Stimulated activated CD4-positive, alpha-beta T cell treated with anti-CD3 and anti-CD28 coated beads, Interleukin-1b, Interleukin-23, amount 100 ng/mL, for 4 hours (primary cell): ENCODE measurements at places on chromosomes 12 and 14.

- no peak for DNase-seq
These were observed 673.8 kb upstream of the MGAT4C start for GRCh38 chr12:86929962-86930361.

DNA sequence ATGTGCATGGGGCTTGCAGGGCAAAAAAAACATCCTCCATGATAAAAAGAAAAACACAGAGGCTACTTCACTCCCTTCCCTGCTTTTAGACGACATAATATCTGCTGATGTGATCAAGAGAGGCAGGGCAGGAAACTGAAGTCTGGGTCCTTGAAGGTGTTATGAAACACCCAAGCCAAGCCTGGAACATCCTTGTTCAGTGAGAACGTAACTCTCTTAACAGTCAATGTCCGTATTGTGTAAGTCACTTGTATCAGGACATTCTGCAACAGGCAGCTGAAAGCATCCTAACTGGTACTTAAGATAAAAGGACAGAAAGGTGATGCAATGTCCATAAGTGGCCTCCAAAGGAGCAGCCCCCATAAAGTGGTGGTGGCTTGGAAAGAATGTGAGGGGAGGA is 20.0 kb downstream of the KCNK10 start:
- no peak for DNase-seq

GRCh38 chr12:60174941-60175340 is 579.1 kb downstream of the SLC16A7 start:
- DNase-seq: no peak

GRCh38 chr14:35406506-35407305 is 2.2 kb upstream of the NFKBIA start:
- DNase-seq: no peak

DNA sequence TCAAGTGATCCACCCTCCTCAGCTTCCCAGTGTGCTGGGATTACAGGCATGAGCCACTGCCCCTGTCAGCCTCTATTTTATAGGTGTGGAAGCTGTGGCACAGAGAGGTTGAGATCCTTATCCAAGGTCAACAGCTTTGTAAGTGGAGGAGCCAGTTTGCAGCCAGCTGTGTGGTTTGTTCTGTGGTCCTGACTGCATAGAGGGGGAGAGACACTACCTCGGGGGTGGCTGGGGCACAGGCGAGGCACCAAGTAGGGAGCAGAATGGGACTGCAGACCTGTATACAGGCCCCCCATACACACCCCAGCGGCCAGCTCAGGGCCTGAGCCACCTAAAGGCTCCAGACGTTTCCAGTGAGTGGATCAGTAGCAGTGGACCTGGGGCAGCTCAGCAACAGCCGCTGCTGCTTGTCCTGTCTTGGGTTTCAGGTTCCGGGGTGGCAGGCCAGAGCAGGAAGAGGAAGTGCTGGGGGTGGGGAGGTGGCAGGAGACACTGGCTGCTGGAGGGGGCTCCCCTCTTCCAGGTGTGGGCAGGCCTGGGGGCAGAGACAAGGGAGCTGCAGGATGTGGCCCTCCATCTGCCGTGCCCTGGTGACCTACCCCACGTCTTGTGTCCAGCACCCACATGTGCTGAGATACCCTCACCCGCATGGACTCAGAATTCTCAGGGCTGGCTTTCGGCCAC is 11.0 kb downstream of the ORAI1 start:
- DNase-seq: peak; percentile 18

GRCh38 chr14:33918256-33918655 is 32.6 kb downstream of the EGLN3 start:
- DNase-seq: no peak

DNA sequence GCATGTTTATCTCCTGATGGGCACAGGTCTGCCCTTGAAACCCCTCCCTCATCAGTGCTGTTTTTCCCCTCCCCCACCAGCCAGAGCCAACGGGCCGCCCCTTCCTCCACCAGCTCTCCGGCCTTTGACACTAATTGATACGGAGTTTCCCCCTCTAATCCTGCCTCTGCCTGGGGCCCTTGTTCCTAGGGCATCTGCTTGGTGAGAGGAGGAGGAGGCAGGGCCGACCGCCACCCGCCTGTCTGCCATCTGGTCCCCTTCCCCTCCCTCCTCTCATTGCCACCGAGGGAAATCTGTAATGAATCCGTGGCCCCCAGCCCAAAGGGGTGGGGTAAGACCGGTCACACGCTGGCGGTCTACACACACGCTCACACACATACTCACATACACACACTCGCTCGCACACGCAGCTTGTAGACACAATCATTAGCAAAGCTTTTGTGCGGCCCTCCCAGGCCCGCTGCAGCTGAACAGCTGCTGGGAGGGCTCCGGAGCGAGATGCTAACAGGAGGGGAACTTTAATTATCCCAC is 27.4 kb downstream of the SRRM4 start:
- DNase-seq: no peak

GRCh38 chr12:2234646-2235350 is 182.0 kb downstream of the CACNA1C start:
- DNase-seq: no peak

DNA sequence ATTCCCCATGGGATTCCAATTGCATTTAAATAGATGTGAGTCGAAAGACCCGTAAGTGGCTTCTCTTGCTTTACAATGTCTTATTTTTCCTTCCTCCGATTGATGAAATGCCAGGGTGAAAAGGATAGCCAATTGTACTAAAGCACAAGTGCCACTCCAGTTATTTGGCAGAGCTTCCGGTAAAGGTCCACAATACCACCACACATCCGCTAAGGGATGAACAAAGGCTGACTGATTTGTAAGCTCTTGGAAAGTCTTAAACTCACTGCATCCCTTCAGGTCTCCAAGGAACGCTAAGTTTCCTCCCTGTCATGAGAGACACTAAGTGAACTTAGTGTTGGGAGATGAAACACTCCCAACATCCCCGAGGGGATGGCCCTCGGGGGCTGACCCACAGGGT is 21.2 kb upstream of the RNASE1 start:
- no peak for DNase-seq

- no peak for DNase-seq
These were observed 123.1 kb upstream of the KRR1 start for GRCh38 chr12:75634244-75635222.

GRCh38 chr12:95740751-95741150 is 49.8 kb downstream of the NTN4 start:
- no peak for DNase-seq

DNA sequence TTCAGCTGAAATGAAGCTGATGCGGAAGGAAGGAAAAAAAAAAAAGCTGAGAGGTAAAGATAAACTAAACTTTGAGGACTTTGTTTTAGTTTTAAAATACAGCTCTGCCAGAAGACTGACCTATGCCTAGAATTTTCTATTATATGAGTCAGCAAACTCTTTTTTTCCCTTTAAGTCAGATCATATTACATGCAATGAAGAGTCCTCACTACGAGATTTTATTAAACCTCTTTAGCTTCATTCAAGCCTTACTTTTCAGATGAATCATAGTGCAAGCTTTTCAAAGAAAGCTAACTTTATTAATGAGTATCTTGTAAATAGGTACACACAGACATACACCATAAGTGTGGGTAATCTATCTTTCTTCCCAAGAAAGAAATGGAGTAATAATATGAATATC is 57.8 kb upstream of the FSCB start:
- no peak for DNase-seq

GRCh38 chr12:109678719-109679118 is 34.9 kb upstream of the FAM222A start:
- no peak for DNase-seq

DNA sequence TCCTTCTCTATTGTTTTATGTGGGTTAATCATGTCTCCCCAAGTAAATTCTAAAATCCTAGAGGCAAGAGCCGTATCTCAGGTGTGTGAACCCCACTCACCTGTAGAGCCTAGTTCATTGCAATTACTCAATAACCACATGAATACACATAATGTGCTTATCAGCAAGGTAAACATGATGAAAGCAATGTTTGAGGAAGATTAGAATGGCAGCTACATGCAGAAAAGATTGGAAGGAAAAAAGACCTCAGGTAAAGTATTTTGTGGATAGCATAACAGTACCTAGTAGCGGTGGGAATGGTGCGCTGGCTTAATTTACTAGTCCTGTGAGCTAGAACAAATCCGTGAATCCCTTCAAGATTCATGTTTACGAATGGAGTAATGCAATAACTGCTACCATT is 5.3 kb upstream of the KRAS start:
- no peak for DNase-seq

GRCh38 chr12:107684029-107684795 is 1.4 kb upstream of the PWP1 start:
- DNase-seq: no peak

GRCh38 chr14:34283590-34283989 is 178.4 kb downstream of the SPTSSA start:
- DNase-seq: no peak

DNA sequence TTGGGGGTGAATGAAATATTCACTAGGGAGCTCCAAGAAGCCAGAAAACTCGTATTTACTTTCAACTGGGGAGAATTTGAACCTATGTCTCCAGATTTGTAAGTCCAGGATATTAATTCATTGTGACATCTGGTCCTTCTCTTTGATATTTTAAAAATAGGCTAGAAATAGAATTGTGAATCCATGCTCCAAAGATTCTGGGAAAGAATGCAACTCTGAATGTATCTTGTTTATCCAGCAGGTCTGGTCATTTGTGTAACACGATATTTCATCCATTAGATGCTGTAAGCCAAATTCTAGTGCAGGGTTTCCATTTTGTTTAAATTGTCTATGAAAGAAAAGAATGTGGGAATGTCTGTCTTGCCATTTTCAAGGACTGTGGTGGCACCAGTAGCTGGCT is 334.7 kb downstream of the BMP4 start:
- no peak for DNase-seq

- no peak for DNase-seq
These were observed 179.7 kb downstream of the SLC6A15 start for GRCh38 chr12:84732828-84733340.

GRCh38 chr12:109047081-109047805 is 5.1 kb upstream of the USP30 start:
- no peak for DNase-seq

- DNase-seq: no peak
These were observed 43.8 kb downstream of the SENP1 start for GRCh38 chr12:48061938-48062719.

DNA sequence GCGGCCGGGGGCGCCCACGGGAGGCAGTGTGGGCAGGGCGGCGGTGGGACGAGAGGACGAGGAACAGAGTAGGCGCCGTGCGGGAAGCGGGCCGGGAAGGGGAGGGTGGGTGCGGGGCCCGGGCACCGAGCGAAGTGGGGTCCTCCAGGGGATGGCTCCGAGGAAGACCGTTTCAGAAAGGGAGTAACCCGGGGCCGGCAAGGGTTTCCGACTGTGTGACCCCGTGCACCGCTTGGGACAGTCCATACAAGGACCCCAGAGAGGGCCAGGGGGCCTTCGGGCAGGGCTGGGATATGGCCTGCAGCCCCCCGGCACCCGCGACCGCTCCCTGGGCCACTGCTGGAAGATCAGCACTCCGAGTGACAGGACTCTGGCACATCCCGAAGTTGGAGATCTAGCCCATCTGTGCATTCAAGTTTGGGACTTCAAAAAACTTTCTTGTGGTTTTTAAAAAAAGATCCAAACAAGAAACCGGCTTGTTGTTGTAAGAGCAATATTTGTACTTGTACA is 448 bp downstream of the TSPAN9 start:
- no peak for DNase-seq

DNA sequence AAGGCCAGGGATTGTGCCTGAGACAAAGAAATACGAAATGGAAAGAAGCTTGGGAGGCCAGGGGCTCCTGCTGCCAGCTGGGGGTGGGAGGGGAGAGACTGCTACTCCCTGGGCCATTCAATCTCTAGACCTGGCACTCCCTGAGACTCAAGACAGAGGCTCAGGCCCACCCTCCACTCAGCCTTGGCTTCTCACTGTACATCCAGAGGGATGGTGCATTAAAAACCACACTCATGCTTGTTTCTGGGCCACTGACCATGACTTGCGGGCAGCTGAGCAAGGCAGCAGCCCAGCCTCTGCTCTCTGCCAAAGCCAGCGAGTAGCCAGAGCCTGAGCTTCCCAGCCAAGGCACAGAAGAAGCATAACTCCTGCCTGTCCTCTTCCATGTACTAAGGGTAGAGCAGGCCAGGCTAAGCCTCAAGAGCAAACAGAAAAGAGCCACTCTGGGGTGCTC is 41.5 kb downstream of the PITPNM2 start:
- no peak for DNase-seq

GRCh38 chr12:119319638-119320037 is 14.9 kb upstream of the CCDC60 start:
- DNase-seq: no peak

- no peak for DNase-seq
These were observed 4.1 kb upstream of the CLEC4D start for GRCh38 chr12:8508910-8509841.
